ENCODE measurements at places on chromosomes 3 and 15.

DNA sequence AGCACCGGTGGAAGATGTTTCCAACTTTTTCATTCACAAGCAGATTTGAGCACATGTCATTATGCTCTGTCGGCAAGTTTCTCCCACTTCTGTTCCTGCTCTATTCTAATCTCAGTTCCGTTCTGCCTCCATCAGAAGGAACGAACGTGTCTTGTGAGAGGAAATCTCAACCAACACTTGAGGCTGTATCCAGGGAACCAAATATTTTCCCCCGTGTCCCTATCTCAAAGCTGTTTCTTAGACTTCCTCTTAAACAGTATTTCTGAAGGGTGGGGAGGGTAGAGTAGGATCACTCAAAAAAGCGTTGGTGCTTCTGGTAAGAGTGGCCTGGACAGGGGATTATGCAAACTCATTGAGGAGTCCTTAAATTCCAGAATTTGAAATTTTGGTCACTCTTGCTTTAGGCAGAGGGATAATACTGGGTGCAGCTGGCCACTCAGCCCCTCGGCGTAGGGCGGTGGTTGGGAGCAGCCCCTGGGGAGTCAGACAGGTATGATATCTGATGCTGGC, 54.9 kb downstream of the FRMD4B start:
- H3K27me3 ChIP-seq = no peaks in the 10 kb centered on the region
- no peak for DNase-seq
- no peak overlapping the region for H3K27ac ChIP-seq
- H3K4me1 ChIP-seq = no peaks in the 10 kb centered on the region

- H3K27me3 ChIP-seq = peaks cover 6% of the 10 kb centered on the region
- H3K4me1 ChIP-seq = no peaks in the 10 kb centered on the region
- no peak overlapping the region for H3K4me3 ChIP-seq
- no peak overlapping the region for H3K27ac ChIP-seq
- H3K36me3 ChIP-seq = peaks cover 4% of the 10 kb centered on the region
Measured at GRCh38 chr3:55826731-55827496, 339.8 kb upstream of the WNT5A start.

- no peak for DNase-seq
- no peak overlapping the region for H3K4me3 ChIP-seq
Measured at GRCh38 chr3:146929696-146930095, 324.6 kb upstream of the PLSCR5 start.

DNA sequence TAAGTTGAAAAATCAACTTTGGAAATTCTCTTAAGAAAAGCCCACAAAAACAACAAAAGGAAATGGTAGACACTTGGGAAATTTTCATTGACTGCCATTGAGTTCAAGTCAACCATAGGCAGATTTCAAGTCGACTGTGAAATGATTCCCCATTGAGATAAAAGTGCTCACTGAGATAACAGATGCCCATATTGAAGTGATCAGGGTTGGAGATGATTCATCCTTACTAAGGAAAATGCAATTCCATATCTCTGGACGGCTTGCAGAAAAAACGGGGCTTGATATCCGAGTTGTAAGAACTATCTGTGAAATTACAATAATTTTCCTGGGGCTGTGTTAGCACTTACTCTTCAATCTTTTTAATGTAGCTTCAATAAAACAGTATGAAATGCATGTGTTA, 373.1 kb upstream of the THRB start:
- H3K36me3 ChIP-seq = no peaks in the 10 kb centered on the region
- no peaks in the 10 kb centered on the region for H3K4me1 ChIP-seq
- no peak for DNase-seq
- H3K4me3 ChIP-seq = no peak overlapping the region
- no peaks in the 10 kb centered on the region for H3K27me3 ChIP-seq
